Effector memory CD4-positive, alpha-beta T cell (primary cell): ENCODE measurements at places on chromosomes 2 and 18.
A peak's percentile ranks its signal among the peaks of the same experiment; 100 is the strongest.

- H3K27ac ChIP-seq: no peak overlapping the region
- no peak for DNase-seq
- H3K4me3 ChIP-seq: no peak overlapping the region
- H3K27me3 ChIP-seq: no peaks in the 10 kb centered on the region
- no peaks in the 10 kb centered on the region for H3K36me3 ChIP-seq
These were observed 126.3 kb downstream of the IRS1 start for GRCh38 chr2:226673314-226673723.

GRCh38 chr2:8669157-8669817 lies 12.6 kb upstream of the ID2 start:
- H3K4me3 ChIP-seq: no peak overlapping the region
- no peak for DNase-seq
- no peaks in the 10 kb centered on the region for H3K4me1 ChIP-seq
- no peaks in the 10 kb centered on the region for H3K27me3 ChIP-seq
- no peaks in the 10 kb centered on the region for H3K36me3 ChIP-seq

GRCh38 chr2:29847886-29848285 lies 73.5 kb downstream of the ALK start:
- H3K4me1 ChIP-seq: no peaks in the 10 kb centered on the region
- no peak for DNase-seq
- H3K27me3 ChIP-seq: peaks cover 4% of the 10 kb centered on the region
- no peaks in the 10 kb centered on the region for H3K36me3 ChIP-seq

DNA sequence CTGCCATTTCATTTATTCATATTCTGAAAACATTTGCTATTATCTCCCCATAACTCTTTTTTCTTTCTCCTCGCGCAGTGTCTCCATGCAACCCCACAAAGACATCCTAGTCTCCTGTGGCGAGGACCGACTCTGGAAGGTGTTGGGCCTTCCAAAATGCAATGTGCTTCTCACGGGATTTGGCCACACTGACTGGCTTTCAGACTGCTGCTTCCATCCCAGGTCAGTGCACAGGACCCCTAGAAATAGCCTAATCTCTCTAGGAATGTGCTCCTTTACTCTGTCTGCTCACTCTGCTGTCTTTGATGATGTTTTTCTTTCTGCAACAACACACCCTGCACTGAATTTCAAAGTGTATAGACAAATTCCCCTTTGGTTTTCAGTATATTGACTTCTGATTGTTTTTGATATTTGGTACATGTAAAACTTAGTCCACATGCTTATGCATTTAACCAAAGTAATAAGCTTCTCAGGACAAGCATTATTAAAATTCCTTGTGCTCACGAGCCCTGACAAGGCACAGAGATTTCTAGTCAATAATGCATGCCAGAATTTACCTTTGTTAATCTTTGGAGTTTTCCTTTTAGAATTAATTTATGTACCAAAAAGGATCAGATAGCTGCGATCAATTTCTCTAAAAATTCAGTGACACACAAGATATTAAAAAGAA lies 548.3 kb upstream of the VWC2L start:
- no peak overlapping the region for H3K4me3 ChIP-seq
- no peaks in the 10 kb centered on the region for H3K27me3 ChIP-seq
- no peak for DNase-seq
- no peak overlapping the region for H3K27ac ChIP-seq
- no peaks in the 10 kb centered on the region for H3K4me1 ChIP-seq

DNA sequence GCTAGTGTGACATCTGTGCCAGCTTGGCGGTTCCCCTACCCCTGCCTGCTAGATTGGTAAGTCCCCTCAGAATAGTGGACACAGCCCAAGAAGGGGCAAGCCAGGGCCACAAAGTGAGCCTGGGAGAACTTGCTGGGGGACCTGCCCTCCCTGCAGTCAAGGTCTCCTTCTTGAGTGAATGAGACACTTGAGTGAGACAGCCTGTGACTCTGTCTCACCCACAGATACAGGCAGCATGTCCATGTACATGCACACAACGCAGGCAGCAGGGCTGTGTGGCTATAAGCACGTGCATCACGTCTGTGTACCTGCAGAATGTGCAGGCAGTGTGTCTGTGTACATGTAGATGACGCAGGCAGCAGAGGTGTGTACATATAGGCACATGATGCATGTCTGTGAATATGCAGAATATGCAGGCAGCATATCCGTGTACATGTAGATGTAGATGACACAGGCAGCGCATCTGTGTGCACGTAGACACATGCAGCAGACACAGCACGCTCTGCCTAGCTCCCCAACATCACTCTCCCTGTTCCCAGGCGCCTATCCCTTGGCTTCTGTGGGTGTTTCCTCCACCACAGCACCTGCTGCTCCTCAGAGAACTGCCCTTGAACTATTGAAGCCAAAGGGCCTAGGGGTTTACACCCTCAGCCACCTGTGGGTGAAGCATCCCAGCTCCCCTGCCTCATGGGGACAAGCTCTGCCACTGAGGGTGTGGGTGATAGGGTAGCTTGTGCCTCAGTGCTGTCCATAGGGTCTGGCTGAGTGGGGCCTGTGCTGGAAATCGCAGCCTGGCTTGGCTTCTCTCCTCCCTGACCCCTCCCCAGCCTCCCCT lies 147.2 kb upstream of the TWIST2 start:
- no peak overlapping the region for H3K4me3 ChIP-seq
- no peak for DNase-seq
- no peaks in the 10 kb centered on the region for H3K4me1 ChIP-seq
- H3K36me3 ChIP-seq: no peaks in the 10 kb centered on the region

DNA sequence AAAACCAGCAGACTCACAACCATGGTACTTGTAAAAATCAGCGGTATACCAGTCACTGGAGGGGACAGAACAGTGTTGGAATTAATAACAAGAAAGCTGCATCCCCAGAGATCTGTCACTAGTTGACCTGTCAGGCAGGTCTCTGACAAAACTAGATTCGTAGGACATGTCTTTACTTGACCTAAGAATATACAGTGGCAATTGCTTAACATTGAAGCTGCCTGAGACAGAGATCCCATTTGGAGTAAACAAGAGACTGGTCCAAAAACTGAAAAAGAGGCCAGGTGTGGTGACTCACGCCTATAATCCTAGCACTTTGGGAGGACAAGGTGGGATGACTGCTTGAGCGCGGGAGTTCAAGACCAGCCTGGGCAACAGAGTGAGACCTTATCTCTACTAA lies 7.2 kb upstream of the SS18 start:
- no peak for DNase-seq
- no peaks in the 10 kb centered on the region for H3K36me3 ChIP-seq
- H3K4me3 ChIP-seq: no peak overlapping the region

GRCh38 chr18:22166069-22166950 lies 3.1 kb upstream of the GATA6 start:
- H3K27me3 ChIP-seq: peaks cover 52% of the 10 kb centered on the region
- no peak for DNase-seq
- no peak overlapping the region for H3K27ac ChIP-seq
- H3K4me1 ChIP-seq: peaks cover 21% of the 10 kb centered on the region
- H3K4me3 ChIP-seq: no peak overlapping the region

DNA sequence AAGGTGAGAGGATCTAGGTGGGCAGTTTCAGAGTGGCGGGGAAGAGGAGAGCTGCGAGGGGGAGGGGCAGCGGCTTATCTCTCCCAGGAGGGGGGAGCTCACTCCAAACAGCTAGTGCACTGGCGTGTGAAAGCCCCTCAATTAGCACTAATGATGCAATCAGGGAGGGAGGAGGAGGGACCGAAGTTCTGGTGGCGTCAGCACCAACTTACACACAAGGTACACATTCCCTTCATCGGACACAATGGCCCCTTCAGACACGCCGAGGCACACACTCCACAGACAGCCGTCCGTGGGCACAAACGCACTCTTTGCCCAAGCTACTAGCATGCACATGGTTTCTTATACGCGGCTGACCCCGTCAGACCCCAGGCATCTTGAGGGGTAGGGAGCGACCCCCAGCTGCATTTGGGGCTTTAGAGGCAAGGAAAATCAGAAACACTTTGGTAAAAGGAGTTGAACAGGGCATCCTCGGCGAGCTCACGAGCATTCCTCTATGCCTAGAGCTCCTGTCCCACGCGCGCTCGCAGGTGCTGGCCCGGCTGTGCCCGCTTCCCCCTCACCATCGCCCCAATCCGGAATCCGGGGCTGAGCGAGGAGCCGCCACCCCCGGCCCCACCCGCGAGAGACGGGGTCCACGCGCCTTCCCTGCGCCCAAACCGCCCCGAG lies 868 bp upstream of the PKDCC start:
- peaks cover 8% of the 10 kb centered on the region for H3K4me1 ChIP-seq
- peak overlapping the region; percentile 52 for H3K4me3 ChIP-seq
- peaks cover 26% of the 10 kb centered on the region for H3K27me3 ChIP-seq
- no peak for DNase-seq

DNA sequence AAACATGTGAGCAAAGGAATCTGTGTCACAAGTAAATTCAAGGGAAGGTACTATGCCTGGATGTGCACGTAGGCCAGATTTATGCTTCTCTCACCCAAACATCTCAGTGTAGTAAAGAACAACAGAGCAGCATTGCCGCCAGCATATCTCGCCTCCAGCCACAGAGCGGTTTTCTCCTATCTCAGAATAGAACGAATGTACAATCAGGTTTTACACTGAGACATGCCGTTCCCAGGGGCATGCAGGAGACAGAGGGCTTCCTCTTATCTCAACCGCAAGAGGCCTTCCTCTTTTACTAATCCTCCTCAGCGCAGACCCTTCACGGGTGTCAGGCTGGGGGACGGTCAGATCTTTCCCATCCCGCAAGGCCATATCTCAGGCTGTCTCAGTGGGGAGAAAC lies 175.3 kb downstream of the RPIA start:
- no peaks in the 10 kb centered on the region for H3K27me3 ChIP-seq

- H3K36me3 ChIP-seq: no peaks in the 10 kb centered on the region
- H3K27me3 ChIP-seq: no peaks in the 10 kb centered on the region
- no peak for DNase-seq
- H3K27ac ChIP-seq: no peak overlapping the region
- no peak overlapping the region for H3K4me3 ChIP-seq
These were observed 652.6 kb downstream of the BCL11A start for GRCh38 chr2:59900728-59901452.

GRCh38 chr2:237446338-237446665 lies 32.3 kb upstream of the COL6A3 start:
- no peaks in the 10 kb centered on the region for H3K27me3 ChIP-seq
- DNase-seq: no peak
- no peaks in the 10 kb centered on the region for H3K36me3 ChIP-seq
- H3K4me3 ChIP-seq: no peak overlapping the region
- H3K27ac ChIP-seq: no peak overlapping the region

GRCh38 chr18:35463050-35463449 lies 34.7 kb downstream of the INO80C start:
- no peaks in the 10 kb centered on the region for H3K4me1 ChIP-seq
- no peak for DNase-seq
- no peaks in the 10 kb centered on the region for H3K27me3 ChIP-seq

GRCh38 chr2:68387408-68388350 lies 22.6 kb downstream of the PLEK start:
- H3K36me3 ChIP-seq: no peaks in the 10 kb centered on the region
- H3K27ac ChIP-seq: peak overlapping the region; percentile 38
- H3K27me3 ChIP-seq: no peaks in the 10 kb centered on the region

- H3K36me3 ChIP-seq: no peaks in the 10 kb centered on the region
- H3K27ac ChIP-seq: no peak overlapping the region
- H3K4me3 ChIP-seq: no peak overlapping the region
- DNase-seq: no peak
- H3K4me1 ChIP-seq: no peaks in the 10 kb centered on the region
These were observed 296.2 kb upstream of the SMIM21 start for GRCh38 chr18:75723521-75724340.

DNA sequence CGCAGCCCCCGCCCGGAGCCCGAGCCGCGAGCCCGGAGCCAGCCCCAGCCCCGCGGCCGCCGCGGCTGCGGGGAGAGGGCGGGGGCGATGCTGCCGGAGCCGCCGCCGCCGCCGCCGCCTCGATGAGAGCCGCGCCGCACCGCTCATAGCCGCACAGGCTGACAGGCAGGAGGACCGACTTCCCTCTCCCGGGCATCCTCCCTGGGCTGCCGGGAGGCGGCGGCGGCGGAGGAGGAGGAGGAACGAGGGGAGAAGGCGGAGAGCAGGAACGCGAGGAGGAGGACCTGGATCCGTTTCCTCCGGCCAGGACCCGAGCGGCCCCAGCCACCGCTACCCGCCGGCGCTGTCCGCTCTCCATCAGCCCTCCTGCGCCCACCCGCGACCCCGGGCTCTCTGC lies 370 bp downstream of the KLHL29 start:
- H3K36me3 ChIP-seq: no peaks in the 10 kb centered on the region
- H3K4me1 ChIP-seq: no peaks in the 10 kb centered on the region
- H3K27me3 ChIP-seq: peaks cover 14% of the 10 kb centered on the region
- H3K27ac ChIP-seq: no peak overlapping the region

DNA sequence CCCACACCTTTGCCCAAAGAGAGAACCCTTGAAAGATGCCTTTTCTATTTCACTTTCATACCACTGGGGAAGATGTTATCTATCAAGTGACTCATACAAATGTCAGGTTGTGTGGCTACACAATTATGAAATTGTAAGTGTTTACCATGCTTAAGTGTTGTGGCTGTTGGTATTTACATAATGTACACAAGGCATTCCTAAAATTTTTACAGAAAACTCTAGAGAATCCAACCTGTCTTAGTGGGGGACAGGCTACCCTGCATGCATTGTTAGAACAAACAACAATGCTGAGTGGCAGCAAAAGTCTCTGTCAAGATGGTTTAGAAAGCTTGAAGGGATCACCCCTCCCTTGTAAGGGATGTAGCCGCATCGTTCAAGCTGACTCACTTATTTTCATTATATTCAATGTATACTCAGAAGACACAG lies 5.5 kb upstream of the MGAT4A start:
- no peak for DNase-seq
- peaks cover 45% of the 10 kb centered on the region for H3K4me1 ChIP-seq
- no peak overlapping the region for H3K4me3 ChIP-seq
- H3K36me3 ChIP-seq: no peaks in the 10 kb centered on the region
- peak overlapping the region; percentile 60 for H3K27ac ChIP-seq

- H3K27ac ChIP-seq: no peak overlapping the region
- no peaks in the 10 kb centered on the region for H3K36me3 ChIP-seq
- no peaks in the 10 kb centered on the region for H3K27me3 ChIP-seq
- DNase-seq: no peak
These were observed 4.1 kb upstream of the WDR7 start for GRCh38 chr18:56647071-56647470.

GRCh38 chr2:168515502-168515901 lies 59.4 kb downstream of the CERS6 start:
- H3K4me1 ChIP-seq: no peaks in the 10 kb centered on the region
- H3K36me3 ChIP-seq: no peaks in the 10 kb centered on the region
- H3K4me3 ChIP-seq: no peak overlapping the region
- H3K27me3 ChIP-seq: no peaks in the 10 kb centered on the region

DNA sequence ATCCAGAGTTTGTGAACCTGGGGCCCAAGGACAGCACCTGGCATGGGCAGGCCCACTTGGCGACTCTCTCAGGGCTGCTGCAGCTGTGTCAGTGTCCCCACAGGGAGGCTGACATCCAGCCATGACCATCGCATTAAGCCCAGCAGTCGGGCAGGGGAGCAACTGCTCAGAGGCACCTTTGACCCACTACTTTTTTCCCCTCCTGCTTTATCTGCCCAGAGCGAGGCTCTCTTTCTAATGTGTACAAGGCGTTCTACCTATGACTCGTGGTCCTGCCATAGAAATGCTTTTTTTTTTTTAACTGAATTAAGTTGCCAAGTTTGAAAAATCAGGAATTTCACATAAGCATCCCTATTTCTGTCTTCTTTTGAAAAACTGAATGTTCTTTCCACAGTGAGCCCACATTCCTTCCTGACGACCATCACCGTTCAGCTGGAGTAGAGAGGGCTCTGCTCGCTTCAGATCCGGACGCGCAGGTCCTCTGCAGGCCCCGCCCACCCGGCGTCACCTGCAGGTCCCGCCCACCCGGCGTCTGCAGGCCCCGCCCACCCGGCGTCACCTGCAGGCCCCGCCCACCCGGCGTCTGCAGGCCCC lies 403 bp upstream of the CLUL1 start:
- no peak overlapping the region for H3K4me3 ChIP-seq
- H3K36me3 ChIP-seq: no peaks in the 10 kb centered on the region
- no peak overlapping the region for H3K27ac ChIP-seq
- no peaks in the 10 kb centered on the region for H3K27me3 ChIP-seq
- no peaks in the 10 kb centered on the region for H3K4me1 ChIP-seq
- DNase-seq: no peak
